CD4-positive, alpha-beta T cell treated with Interleukin-15 for 4 hours (primary cell): ENCODE measurements at places on chromosomes 2 and 18.

DNA sequence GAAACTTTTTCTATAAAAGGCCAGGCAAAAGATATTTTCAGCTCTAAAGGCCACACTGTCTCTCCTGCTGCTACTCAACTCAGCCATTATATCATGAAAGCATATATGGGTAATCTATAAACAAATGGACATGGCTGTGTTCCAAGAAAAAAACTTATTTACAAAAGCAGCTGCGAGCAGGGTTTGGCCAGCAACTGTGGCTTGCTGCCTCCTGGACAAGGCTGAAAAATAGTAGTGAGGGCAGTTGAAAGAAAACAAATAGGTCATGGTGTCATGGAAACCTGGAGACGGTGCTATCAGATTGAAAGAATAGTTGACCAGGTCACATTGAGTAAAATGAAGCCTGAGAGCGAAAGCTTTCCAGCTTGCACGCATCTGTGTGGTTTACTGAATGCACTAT lies 89.2 kb upstream of the LRATD1 start:
- no peak for DNase-seq

GRCh38 chr18:61694236-61694635 lies 198.6 kb downstream of the RNF152 start:
- DNase-seq: no peak

- DNase-seq: no peak
Measured at GRCh38 chr2:128589681-128590080, 271.0 kb upstream of the HS6ST1 start.

GRCh38 chr2:71934595-71935261 lies 212.9 kb downstream of the CYP26B1 start:
- DNase-seq: no peak

GRCh38 chr2:204104811-204105210 lies 168.2 kb downstream of the ICOS start:
- no peak for DNase-seq

- no peak for DNase-seq
Measured at GRCh38 chr2:219401606-219402005, 13.9 kb upstream of the DNPEP start.

DNA sequence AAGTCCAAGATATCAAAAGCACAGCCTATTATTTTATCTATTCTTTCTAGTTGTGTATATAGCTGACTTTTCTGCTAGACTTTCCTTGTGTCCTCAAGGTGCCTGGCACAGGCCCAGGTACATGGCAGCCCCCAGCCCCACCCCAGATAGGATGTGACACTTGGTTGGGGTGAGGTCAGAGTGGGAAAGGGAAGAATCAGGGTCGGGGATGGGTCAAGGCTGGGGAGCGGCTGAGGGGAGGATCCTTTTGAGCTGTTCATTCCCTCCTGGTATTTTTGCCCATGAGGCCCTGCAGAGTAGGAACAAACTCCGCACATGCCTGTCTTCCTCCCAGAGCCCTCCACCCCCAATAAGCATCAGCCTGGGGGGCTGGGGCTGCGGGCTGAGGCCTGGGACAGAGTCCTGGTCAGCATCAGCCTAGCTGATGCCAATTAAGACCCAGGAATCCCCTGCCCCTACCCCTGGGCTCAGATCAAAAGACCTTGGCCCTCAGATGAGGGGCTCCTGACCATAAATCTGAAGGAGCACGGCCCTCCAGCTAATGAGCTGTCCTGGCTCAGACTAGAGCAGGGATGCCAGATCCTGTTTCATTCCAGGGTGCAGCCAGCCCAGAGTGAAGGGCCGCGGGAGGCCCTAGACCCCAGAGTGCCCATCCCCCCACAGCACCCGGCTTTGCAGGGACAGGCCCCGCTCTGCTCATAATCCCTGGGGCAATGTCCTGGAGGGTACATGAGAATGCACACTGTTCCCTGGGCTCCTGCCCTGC lies 85.3 kb downstream of the SDC1 start:
- no peak for DNase-seq

- no peak for DNase-seq
Measured at GRCh38 chr2:113851640-113852039, 38.2 kb upstream of the ACTR3 start.

GRCh38 chr18:13592246-13592645 lies 134.1 kb downstream of the FAM210A start:
- no peak for DNase-seq

GRCh38 chr2:190407662-190408537 lies at the start of gene MFSD6:
Gene MFSD6 (plus strand): TSS chr2:190408355. CDS start chr2:190436030, 27,675 bp downstream.
- DNase-seq: peak; percentile 64

GRCh38 chr2:112162956-112163355 lies 24.8 kb downstream of the FBLN7 start:
- no peak for DNase-seq

GRCh38 chr18:9916808-9917207 lies 3.0 kb downstream of the VAPA start:
- DNase-seq: no peak

DNA sequence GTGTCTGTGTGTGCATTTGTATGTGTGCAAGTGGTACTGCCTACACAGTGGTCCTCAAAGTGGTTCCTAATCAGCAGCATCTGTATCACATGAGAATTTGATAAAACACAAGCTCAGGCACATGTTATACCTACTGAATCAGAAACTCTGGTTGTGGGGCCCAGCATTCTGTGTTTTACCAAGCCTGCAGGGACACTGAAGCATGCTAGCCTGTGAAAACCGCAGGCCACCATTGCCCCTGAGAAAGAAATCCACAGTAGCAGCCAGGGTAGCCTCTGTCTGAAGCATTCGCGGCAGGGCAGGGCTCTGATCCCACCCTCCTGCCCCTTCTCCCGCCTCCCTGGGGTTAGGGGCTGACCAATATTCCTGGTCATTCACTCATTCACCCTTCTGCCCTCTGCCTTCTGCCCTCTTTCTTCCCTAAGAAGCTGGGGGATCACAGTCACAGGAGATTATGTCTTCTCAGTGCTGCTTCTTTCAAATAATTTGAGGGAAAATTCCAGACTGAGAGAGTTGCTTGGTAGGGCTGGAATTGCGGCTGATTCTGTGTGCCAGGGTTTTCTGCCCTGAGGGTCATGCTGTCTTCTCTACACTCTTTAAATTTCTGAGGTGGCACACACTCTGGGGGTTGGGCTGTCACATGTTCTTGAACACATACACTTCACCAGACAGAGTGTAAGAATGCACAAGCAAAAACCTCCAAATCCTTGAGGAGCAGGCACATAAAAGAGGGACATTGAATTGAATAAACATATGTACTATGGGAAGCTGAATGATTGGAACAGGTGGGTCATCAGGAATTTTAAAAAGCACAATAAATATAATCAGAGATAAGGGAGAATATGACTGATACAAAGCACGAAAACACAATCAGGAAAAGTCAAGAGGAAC lies 126.6 kb upstream of the SEC11C start:
- no peak for DNase-seq

DNA sequence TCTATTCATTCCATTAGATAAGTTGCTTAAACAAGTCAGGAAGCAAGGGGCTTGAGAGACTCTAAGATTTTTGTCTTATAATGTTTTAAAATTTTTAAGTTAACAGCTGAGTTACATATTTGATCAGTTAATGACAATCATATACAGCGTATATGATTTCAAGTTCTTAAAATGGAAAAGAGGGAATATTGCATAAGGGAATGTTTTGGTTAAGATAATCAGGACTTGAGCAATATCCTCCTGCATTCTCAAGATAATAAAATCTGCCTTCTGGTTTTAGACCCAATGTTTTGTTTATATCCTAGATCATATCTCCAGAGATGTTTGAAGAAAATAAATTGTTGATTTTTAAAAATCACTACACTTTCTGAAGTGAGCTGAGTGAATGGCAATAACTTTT lies 13.4 kb upstream of the DYNC1I2 start:
- DNase-seq: no peak

GRCh38 chr2:217832115-217832514 lies 170.7 kb downstream of the TNS1 start:
- no peak for DNase-seq

DNA sequence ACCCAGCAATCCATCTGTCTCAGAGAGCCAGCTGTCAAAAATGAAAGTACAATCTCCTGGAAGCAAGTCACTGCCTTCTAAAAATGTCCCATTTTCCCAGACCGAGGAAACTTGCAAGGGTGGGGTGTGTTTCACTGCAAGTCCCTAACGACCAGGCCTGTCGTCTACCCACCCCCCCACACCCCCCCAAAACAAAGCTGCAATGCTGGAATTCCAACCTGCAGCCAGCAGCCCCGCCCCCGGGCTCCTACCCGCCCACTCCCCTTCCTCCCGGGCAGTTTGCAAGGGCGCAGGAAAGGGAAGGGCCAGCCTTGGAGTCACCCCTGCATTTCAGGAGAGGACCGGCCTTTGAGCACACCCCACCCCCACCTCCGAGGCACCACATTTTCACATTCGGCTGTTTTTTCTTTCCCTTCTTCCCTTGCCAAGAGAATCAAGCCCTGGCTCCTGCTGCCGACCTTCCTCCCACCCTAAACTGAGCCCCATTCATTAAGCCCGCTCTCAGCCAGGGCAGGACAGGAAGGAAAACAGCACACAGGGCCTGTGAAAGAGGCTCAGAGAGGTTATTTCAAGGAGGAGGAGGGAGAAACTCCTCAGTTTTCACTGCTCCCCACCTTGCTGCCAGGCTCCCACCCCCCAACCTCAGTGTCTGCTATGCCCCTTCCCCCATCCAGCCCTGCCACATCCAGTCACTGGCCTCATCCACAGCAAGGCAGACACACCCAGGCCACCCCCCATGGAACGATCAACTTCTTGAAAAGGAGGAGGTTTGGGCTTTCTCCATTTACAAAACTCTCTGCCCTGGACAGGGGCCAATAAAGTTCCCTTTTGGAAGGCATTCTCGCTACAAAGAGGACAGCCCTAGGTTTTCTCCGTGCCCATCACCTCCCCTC lies 11.3 kb downstream of the SMAD7 start:
- no peak for DNase-seq

DNA sequence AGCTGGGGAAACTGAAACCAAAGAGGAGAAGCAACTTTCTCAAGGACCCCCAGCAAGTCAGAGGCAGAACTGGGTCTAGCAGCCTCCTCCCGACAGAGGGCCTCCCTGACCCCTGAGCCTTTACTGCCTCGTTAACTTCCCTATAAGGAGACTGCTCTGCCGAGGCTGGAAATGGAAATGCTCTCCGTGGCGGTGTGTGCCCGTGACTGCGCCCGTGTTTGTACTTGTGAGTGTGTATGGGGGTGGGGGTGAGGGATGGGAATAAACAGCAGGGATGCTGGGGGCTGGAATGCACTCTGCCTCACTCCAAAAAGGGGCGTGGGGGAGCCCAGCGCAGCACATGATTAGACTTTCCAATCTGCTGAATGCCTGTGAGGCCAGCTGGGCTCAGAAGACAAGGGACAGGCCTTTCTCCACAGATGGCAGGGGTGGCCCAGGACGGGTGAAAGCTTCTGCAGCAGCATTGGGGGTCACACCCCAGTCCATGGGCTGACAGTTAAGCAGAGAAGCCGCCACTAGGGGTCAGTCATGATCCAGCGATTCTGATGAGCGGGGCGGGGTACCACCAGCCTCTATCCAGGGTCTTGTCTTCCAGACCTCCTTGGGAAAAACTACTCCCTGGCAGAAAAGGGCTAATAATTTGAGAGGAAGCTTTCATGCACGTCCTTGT lies 26.8 kb downstream of the MPHOSPH10 start:
- peak; percentile 49 for DNase-seq

GRCh38 chr2:96554293-96555145 lies 18.0 kb downstream of the ARID5A start:
- DNase-seq: peak; percentile 66

- DNase-seq: no peak
Measured at GRCh38 chr2:71482055-71482454, 28.7 kb downstream of the DYSF start.

DNA sequence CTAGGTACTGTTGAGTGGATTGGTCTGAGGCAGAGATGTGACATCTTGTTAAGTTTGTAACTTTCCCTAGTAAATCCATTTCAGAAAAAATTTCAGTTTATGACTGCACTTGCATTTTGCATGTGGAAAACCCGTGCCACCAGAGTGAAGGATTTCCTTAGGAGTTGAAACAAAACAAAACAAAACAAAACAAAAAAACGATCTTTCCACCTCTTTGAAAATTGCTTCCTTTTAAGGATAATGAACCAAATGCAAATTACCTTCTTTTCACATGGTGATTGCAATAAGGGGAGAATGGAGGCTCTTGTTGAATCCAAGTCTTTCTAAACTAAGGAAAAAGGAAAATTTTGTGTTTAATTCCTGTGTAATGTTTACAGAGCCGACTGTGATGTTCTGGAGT lies 43.2 kb downstream of the PHLPP1 start:
- no peak for DNase-seq

GRCh38 chr2:100767224-100767653 lies 52.7 kb upstream of the NPAS2 start:
- DNase-seq: no peak

DNA sequence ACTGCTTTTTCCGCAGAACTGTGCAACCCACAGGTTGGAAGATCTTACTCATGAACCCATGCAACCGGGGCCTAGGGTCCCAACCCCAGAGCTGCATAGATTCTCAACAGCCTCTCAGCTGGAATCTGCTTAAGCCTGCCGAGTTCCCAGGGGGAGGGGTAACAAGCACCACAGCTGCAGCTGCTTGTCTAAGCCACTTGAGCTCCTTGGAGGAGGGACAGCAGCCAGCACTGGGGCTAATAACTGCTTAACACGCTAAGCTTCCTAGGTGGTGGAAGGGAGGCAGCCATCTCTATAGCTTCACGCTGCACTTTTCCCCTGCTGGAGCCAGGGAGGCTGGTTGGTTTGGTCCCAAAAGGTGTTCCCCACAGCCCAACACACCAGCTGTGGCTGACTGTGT lies 311.6 kb downstream of the DSC3 start:
- DNase-seq: no peak

- DNase-seq: no peak
Measured at GRCh38 chr2:171822525-171823322, 71.3 kb downstream of the SLC25A12 start.

- DNase-seq: no peak
Measured at GRCh38 chr2:152336854-152337510, 2.0 kb downstream of the FMNL2 start.

GRCh38 chr2:28670856-28671255 lies 80.8 kb upstream of the PPP1CB start:
- no peak for DNase-seq

GRCh38 chr2:180328795-180329422 lies 321.8 kb upstream of the CWC22 start:
- DNase-seq: no peak

DNA sequence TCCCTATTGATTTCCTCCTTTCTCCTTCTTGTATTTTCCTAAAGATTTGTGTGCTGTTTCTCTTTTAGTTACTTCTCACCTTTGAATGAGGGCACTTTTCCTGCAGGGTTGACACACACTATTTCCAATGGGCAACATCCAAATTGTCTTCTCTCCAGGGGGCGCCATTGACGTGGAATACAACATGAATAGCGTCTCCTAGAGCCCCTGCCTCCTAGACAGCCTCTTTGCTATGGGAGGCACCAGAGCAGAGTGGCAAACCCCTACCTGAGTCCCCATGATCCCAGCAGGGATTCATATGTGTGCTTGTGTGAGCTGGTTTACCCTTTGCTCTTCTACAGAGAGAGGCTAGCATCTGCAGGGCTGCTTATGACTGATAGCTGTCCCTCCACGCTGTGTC lies 61.3 kb upstream of the ITSN2 start:
- DNase-seq: peak; percentile 44

GRCh38 chr2:100427627-100428258 lies 10.3 kb upstream of the CHST10 start:
- peak; percentile 49 for DNase-seq

GRCh38 chr2:223247136-223247535 lies 195.1 kb downstream of the KCNE4 start:
- DNase-seq: no peak

GRCh38 chr2:206520450-206520849 lies 77.1 kb downstream of the ADAM23 start:
- no peak for DNase-seq
